ENCODE measurements at places on chromosomes 5 and 9.

DNA sequence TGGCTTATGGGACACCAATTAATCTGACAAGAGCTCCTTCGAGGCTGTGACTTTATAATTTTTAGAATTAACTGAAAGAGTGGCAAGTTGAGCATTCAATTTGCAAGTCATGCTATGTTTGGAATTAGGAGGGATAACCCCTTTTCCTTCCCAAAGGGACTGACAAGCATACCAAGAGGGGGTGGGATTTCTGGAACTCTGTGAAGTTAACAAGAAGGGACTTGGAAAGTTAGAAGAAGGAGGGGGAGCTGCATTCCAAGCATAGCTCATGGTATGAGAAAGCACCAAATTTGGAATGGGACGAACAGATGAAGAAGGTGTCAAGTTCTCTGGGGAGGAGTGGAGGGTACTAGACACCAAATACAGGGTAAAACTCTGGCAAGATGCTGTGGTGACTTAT, 8.9 kb upstream of the PALM2AKAP2 start:
- no peak for DNase-seq

GRCh38 chr9:110785166-110785565, 116.6 kb downstream of the MUSK start:
- no peak for DNase-seq

DNA sequence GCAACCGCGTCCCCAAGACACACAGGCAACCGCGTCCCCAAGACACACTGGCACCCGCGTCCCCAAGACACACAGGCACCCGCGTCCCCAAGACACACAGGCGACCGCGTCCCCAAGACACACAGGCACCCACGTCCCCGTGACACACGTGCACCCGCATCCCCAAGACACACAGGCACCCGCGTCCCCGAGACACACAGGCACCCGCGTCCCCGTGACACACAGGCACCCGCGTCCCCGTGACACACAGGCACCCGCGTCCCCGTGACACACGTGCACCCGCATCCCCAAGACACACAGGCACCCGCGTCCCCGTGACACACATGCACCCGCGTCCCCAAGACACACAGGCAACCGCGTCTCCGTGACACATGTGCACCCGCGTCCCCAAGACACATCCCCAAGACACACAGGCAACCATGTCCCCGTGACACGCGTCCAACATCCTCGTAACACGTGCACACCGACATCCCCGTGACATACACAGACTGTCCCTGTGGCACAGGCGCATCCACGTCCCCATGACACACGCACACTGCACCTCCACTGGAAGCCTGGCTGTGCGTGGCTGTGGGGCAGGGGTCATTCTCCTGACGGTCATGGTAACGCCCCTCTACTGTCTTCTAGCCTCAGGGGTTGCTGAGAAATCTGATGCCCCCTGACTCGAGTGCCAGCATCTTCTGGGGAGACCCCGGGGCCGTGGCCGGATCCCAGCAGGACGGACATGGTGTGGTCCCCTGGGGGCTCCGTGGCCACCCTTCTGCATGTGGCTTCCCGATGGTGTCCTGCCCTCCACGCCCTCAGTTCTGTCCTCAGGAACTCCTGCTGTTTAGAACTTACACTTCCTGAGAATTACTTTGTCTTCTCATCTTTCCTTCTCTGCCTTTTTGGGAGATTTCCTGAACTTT, 24.1 kb downstream of the EXD3 start:
- DNase-seq, result no peak

GRCh38 chr5:80161165-80161564, 94.7 kb downstream of the SERINC5 start:
- no peak for DNase-seq

DNA sequence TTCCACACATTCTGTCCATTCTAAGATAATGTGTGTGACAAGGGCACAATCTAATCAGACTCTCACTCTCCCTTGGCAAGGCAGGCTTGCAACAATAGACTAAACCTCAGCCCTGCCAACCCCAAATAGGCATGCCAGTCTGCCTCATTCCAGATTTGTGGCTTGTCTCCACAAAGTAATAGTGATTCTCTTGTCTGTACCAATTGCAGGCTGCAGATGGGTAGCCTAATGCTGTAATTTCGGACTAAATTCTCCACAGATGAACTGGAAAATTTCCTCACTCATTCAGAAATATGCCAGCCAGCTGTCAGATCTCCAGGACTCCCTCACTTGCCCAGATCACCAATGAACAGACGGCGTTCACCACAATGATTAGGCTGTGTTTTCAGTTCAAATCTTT, 413.6 kb downstream of the ELAVL2 start:
- no peak for DNase-seq

DNA sequence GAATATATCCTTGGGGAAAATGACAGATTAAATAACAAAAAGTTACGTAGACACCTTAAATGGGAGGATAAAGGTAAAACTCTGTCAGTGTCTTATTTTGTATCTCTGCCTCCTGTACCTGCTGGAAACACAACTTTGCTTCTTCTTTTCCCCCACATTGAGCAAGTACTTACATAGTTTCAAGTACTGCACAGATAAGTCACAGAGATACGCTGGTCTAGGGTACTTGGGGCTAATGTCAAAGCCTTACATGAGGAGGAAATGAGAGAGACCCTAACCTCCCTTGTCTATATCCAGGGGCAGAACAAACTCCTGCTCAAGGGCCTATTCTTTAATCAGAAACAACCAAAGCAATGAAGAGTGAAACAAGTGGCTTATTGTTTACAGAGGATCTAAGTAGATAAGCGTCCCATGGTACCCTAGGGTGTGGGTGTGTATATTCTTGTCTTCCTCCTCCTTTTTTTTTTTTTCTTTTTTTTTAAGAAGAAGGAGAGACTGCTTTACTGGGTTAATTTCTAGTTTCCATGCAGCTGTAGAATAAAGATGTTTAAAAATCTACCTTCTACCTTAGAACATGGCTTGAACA, 43.1 kb downstream of the ELL2 start:
- DNase-seq, result no peak

- DNase-seq, result no peak
Observed at GRCh38 chr5:81717860-81718259, 33.0 kb downstream of the SSBP2 start.

- DNase-seq, result peak; percentile 1
Observed at GRCh38 chr5:132459983-132460838, 30.4 kb downstream of the IRF1 start.

DNA sequence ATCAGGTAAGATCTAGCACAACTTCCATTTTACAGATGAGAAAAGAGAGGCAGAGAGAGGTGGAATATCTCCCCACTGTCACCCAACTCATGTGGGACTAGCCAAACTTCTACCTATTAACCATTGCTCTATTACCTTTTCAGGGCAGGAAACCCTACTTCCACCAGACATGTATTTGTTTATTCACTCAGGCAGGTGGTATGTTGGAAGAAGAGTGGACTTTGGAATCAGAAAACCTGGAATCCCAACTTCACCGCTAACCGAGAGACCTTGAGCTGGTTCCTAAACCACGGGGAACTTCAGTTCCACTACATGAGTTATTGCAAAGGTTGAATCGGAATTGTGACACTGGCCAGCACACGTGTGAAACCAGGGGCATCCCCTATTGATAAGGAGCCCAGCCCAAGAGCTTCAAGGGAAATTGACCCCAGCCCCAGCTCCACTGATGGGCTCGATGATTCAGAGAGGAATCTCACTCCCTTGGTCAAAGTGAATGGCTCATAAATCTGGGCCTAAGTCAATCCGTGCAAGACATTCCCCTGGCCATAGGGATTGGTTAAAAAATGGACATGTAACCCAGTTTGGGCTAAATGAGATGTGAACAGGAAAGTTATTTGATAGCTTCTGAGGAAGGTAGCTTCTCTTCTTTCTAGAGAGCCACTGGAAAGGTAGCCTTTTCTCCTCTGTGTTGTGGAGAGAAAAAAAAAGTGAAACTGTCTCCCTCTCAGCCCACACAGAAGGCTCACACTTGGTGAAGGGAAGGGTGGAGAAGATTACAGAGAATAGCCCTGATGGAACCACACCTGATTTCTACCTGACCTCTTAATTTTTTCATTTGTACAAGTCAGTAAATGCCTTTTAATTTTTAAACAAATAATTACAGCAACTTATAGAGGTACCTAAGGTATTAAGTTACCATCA, 5.5 kb upstream of the GLIS3 start:
- DNase-seq, result no peak

DNA sequence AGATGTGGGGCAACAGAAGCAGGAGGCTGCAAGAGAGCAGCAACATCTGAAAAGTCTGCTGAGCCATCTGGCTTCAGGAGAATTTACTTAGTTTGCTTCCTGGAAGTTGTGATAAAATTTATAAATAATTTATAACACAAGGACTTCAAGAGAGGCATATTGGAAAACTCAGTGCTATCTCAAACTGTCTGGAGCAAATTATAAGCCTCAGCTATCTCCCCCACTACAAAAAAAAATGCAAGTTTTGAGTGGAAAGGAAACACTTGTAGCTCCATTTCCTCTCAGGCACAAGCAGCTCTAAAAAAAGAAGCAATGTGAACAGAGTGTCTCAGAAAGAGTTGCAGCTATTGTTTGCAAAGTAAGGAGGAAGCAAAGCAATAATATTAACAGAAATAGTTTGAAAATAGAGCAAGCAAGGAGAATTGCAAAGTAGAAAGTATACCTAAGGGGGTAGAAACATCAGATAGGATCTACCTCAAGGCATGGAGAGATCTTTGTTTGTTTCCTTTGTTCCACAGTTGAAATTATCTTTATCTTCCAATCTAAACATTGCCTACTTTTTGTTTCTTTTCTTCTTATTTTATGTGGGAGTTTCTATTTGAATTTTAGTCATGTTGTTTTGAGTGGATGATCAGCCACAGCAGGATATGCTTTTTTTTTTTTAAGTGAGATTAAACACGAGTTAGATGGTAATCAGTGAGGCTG, 55.9 kb upstream of the IL6ST start:
- DNase-seq, result no peak

- no peak for DNase-seq
Observed at GRCh38 chr9:135607401-135608293, 31.7 kb downstream of the GLT6D1 start.

DNA sequence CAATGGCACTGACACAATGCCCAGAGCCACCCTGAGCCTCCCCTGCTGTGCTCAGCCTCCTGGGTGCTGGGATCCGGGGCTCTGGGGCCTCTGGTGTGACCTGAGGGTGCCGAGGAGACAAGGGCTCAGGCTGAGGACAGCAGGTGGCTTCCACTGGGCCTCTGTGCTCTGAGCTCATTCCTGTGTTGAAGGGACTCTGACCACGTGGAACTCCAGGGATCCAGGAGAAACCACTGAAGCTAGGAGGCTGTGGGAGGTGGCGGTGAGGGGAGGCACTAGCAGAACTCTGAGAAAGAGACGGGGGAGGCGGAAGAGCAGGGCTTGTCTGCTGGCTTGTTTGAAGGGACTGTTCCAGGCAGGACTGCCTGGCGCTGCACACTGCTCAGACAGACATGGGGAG, 318.7 kb upstream of the IRX1 start:
- DNase-seq, result no peak

- DNase-seq, result no peak
Observed at GRCh38 chr9:109134167-109134578, 14.4 kb upstream of the TMEM245 start.

DNA sequence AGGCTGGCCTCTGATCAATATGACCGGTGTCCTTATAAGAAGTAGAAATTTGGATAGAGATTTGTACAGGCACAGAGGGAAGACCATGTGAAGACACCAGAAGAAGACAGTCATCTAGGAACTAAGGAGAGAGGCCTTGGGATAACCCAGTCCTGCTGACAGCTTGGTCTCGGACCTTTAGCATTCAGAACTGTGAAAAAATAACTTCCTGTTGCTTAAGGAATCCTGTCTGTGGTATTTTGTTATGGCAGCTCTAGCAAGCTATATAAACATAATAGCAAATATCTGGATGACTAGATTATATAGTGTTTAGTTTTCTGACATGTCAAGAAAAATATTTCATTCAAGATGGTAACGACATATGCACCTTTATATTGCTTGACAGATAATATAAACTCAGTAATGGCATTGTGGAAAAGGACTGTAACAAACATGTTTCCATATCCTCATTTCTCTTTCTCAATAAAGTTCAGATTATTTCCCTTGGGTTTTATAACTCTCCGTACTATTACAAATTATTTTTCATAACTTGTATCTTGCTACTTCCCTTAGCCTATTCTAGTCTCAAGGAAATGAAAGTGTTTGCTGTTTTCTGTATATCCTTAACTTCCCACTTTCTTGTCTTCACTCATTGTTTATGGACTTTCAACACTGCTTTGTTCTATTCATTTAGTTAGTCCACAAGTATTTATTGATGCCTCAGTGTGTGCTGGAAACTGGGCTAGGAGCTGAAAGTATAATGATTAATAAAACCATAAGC, 62.4 kb downstream of the KIAA1958 start:
- DNase-seq, result no peak

- no peak for DNase-seq
Observed at GRCh38 chr9:130959809-130960334, 20.8 kb upstream of the FIBCD1 start.

DNA sequence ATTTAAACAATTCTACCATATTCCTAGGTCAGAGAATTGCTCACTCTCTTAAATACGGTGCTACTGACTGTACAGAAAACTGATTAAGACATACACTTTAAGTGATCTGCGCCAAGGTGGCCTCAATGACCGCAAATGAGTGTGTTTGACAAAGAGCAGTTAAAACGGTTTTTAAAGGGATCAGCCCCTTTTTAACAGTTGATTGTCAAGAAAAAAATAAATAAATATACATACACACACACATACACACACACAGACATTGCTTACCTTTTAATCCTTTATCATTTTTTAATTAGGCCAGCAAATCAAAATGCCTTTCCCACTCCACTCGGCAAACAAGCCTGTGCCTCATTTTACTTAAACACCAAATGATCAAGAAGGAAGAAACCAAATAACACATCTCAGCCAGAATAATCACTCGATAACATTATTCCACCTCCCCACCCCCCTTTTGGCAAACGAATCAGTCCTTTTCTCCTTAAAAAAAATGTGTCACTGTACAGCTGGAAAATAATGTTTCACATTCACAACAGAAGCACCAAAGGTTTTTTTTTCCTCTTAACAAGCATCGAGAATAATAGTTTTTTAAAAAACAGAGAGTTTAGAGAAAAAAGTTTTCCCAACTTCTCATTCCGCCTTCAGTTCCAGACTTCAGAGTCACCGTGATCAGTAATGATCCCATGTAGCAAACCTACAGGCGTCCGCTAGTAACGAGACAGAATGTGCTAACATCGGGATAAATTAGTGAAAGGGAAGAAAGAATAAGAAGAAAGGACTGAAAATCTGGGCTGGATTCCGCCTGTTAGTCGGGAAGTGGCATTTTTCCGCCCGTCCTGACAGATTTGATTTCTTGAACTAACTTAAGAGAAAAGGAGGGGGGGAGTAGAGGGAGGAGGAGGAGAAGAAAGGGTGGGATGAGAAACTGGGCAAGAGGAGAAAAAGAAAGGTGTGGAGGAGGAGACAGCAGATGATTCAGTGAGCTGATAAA, at the start of gene ZNF608:
TSS of gene ZNF608 (minus strand) at position 712 of the 988 bp plus-strand sequence. CDS start 1,650 bp downstream, outside the sequence.
- DNase-seq, result peak; percentile 48

GRCh38 chr5:67673180-67673579, 476.6 kb upstream of the CD180 start:
- DNase-seq, result no peak

Measured in NCI-H1092 treated with DMSO at 0.1 percent for 48 hours (cell line).